ENCODE measurements at places on chromosomes 11 and 22. TPM values are rescaled to one million over a fixed set of nuclear protein-coding genes. Genes with fewer than 3 reads are reported as not detected.

DNA sequence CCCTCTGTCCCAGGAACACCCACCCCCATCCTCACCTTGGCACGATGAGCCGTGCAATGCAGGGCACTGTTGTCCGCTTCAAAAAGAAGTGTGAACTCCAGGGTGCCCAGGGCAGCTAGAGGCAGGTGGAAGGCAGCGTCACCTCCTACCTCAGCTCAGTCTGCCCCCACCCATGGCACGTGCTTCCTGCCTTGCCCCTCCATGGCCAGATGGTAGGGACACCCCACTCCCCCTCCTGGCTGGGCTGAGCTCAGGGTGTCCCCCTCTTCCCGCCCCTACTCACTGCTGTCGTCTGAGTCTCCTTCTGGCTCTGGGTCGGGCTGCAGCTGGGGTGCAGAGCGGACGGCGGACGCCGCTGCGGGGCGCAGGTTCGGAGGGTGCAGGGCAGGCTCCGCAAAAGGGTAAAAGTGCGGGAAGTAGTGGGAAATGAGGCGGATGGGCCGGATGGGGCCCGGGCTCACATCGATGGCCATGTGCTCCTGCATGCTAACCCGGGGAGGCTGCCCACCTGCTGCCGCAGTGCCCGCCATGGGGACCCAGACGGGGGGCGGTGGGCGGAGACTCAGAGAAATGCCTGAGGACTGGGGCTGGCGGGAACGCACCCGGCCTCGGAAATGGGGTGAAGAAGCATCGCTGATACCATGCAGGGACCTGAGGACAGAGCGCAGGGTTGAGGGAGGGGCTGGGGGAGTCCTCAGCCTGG, 9.1 kb downstream of the NDUFV1 start:
- DNase-seq: no peak
- no peaks in the 10 kb centered on the region for H3K27me3 ChIP-seq
- H3K4me1 ChIP-seq: no peaks in the 10 kb centered on the region
- H3K27ac ChIP-seq: no peak overlapping the region
- no peak overlapping the region for H3K4me3 ChIP-seq

LRP4 gene
- 9.6 TPM for total RNA-seq

GRCh38 chr22:29475550-29475949, 4.5 kb upstream of the NEFH start:
- DNase-seq: no peak
- no peak overlapping the region for H3K27ac ChIP-seq
- H3K4me1 ChIP-seq: no peaks in the 10 kb centered on the region
- H3K4me3 ChIP-seq: no peak overlapping the region
- no peaks in the 10 kb centered on the region for H3K27me3 ChIP-seq

GRCh38 chr11:104154296-104154695, 9.7 kb downstream of the PDGFD start:
- H3K27ac ChIP-seq: no peak overlapping the region
- no peaks in the 10 kb centered on the region for H3K4me1 ChIP-seq
- H3K27me3 ChIP-seq: no peaks in the 10 kb centered on the region
- H3K4me3 ChIP-seq: no peak overlapping the region
- no peaks in the 10 kb centered on the region for H3K36me3 ChIP-seq

MLC1 gene
- not detected for total RNA-seq

- no peaks in the 10 kb centered on the region for H3K4me1 ChIP-seq
- no peaks in the 10 kb centered on the region for H3K27me3 ChIP-seq
- H3K4me3 ChIP-seq: no peak overlapping the region
- H3K27ac ChIP-seq: no peak overlapping the region
- H3K36me3 ChIP-seq: no peaks in the 10 kb centered on the region
These were observed 341.7 kb upstream of the CADM1 start for GRCh38 chr11:115845872-115846271.

E2F8 gene
- total RNA-seq: 22.0 TPM

LRRC32 gene
- total RNA-seq: 0.53 TPM

DNA sequence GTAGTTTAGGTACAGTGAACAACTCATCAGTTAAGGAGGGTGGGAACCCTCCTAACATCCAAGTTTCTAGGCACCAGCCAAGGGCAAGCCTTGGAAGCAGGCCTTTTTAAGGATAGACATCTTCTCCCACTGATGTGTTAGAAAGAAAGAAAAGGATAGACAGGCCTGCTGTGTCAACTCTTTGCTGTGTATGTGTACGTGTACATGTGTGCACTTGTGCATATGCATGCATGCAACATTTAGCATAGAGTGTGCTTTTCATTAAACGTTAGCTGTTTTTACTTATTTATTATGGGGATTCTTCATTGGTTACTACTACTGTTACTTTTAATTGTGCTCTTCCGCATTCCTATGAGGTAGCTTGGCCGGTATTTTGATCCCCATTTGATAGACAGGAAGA, 36.1 kb downstream of the RNF169 start:
- DNase-seq: no peak
- H3K27me3 ChIP-seq: no peaks in the 10 kb centered on the region
- no peak overlapping the region for H3K4me3 ChIP-seq
- no peak overlapping the region for H3K27ac ChIP-seq

GRCh38 chr11:111539426-111540113, 950 bp upstream of the LAYN start:
- no peaks in the 10 kb centered on the region for H3K27me3 ChIP-seq
- DNase-seq: no peak

- H3K27me3 ChIP-seq: no peaks in the 10 kb centered on the region
- H3K4me1 ChIP-seq: peaks cover 15% of the 10 kb centered on the region
- peak overlapping the region; percentile 27 for H3K27ac ChIP-seq
These were observed 144.3 kb upstream of the ANO3 start for GRCh38 chr11:26187639-26188038.

GRCh38 chr11:26930518-26931247, 63.2 kb upstream of the FIBIN start:
- H3K4me3 ChIP-seq: no peak overlapping the region
- H3K27me3 ChIP-seq: no peaks in the 10 kb centered on the region
- no peak overlapping the region for H3K27ac ChIP-seq
- no peak for DNase-seq
- no peaks in the 10 kb centered on the region for H3K36me3 ChIP-seq

DNA sequence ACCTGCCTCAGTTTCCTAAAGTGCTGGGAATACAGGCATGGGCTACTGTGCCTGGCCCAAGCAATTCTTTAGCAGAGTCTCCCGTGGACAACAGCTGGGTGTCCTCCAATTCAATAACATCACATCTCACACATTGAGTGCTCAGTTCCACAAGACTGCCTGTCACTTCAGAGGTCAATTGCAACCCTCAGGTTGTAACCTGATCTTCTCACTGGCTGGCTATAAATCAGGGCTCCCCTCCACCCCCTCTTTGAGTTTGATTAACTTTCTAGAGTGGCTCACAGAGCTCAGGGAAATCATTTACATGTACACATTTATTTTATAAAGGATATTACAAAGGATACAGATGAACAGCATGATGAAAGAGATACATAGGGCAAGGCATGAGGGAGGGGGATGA, 68.1 kb downstream of the MCHR1 start:
- peaks cover 12% of the 10 kb centered on the region for H3K4me1 ChIP-seq
- no peak overlapping the region for H3K4me3 ChIP-seq
- no peak overlapping the region for H3K27ac ChIP-seq

DNA sequence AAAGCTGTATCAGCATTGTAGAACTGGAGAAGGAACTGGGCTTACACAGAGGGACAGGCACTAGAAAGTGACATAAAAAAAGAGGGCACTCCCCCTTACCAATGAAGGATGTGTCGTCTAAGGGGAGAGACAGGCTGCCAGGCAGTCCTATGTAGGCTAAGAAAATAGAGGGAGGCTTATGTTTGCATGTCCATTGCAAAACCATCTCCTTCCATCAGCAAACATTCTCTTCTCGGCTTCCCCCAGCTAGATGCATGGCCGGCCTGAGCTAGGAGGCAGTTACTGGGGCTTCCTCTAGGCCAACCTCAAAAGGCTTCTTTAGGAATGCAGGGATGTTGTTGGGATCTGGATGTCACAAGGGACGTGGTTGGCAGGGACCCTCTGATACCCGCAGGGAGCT, 139.1 kb downstream of the PKNOX2 start:
- no peaks in the 10 kb centered on the region for H3K36me3 ChIP-seq
- peaks cover 23% of the 10 kb centered on the region for H3K4me1 ChIP-seq
- H3K27me3 ChIP-seq: no peaks in the 10 kb centered on the region
- DNase-seq: no peak
- no peak overlapping the region for H3K27ac ChIP-seq

OR5A2 gene
- total RNA-seq: not detected

APOL6 gene
- total RNA-seq: 16.7 TPM

SREBF2 gene
- 196 TPM for total RNA-seq

SCGB1D1 gene
- total RNA-seq: not detected

GRCh38 chr11:44398266-44399030, 88.5 kb upstream of the ALX4 start:
- no peaks in the 10 kb centered on the region for H3K4me1 ChIP-seq
- H3K27ac ChIP-seq: no peak overlapping the region
- no peak overlapping the region for H3K4me3 ChIP-seq

SCO2 gene
- 6.1 TPM for total RNA-seq

DNA sequence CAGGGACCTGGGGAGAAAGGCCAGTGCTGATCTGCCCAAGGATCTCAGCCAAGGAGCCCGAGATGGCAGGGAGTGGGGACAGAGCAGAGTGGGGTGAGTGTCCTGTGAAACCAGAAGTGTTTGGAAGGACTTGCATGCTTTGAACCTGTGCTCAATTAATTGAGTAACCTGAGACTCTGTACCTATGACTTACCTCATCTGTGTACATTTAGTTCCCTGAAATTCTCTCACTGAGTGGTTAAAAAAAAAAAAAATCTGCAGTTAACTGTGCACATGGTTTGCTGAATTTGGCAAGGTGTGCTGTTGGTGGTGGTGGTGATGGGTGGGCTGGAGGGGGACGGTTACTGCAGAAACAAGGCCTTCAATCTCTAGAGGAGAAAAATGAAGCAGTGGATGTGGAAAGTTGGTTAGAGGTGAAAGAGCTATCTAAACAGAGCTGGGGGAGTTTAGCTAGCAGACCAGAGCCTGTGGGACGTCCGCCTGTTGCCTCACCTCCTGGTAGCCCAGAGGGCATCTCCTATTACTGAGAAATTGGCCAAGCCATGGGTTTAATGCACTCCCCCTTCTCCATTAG, 8.3 kb upstream of the SORL1-AS1 start:
- H3K4me1 ChIP-seq: peaks cover 69% of the 10 kb centered on the region
- H3K4me3 ChIP-seq: no peak overlapping the region
- H3K36me3 ChIP-seq: no peaks in the 10 kb centered on the region
- DNase-seq: peak; percentile 86
- peak overlapping the region; percentile 78 for H3K27ac ChIP-seq

- H3K4me3 ChIP-seq: no peak overlapping the region
- no peak overlapping the region for H3K27ac ChIP-seq
- H3K36me3 ChIP-seq: no peaks in the 10 kb centered on the region
- no peak for DNase-seq
These were observed 48.4 kb downstream of the FAM118A start for GRCh38 chr22:45358127-45358526.

DNA sequence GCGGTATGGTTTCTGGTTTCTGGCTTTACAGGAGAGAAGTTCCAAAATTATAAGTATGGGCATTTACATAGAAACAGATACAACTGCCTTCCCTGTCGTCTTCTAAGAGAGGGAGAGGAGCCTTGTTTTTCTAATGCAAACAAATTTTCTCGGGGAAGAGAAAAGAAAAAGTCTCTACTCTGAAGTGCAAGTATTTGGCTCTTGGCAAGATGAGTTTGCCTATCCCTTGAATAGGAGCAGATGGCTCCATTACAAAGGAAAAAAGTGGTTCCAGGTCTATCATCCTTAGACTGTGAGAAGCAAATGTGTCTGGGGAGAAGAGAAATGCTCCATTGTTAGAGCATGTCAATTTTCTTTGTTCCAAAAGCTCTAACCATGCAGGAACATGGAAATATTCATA, 455.6 kb downstream of the BUD13 start:
- H3K4me1 ChIP-seq: no peaks in the 10 kb centered on the region
- H3K4me3 ChIP-seq: no peak overlapping the region
- H3K36me3 ChIP-seq: no peaks in the 10 kb centered on the region
- no peak for DNase-seq
- peaks cover 8% of the 10 kb centered on the region for H3K27me3 ChIP-seq
- H3K27ac ChIP-seq: no peak overlapping the region

DNA sequence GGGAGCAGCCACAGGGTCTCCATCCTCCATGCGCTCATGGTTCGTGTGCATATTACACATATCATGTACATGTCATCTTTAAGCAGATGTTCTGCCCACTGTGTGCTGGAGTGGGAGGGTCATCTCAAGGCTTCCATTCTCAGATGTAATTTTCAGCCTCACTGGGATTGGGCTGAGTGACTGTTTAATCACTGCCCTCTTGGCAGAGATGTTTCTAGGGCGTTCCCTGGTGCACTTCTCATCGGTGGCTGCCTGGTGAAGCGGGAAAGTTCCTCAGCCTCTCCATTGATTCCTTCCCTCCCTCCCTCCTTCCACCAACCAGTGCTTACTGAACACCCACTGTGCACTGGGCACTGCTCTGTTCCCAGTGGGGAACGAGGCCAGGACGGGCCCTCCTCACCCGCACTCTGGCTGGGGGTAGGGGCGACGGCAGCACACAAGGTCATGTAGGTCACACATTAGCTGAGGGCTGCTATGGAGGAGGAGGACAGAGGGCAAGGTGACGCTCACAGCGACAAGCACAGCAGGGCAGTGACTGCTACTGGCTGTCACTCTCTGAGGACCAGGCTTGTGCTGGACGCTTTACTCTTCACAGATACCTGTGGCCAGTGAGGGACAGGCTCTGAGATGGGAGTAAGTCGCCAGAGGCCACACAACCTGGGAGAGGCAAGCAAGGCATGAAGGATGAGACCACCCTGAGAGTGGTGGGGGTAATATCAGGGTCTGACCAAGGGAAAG, 22.9 kb downstream of the GNAZ start:
- no peak overlapping the region for H3K27ac ChIP-seq
- no peak for DNase-seq
- H3K4me1 ChIP-seq: no peaks in the 10 kb centered on the region

- no peak overlapping the region for H3K27ac ChIP-seq
- DNase-seq: no peak
- no peak overlapping the region for H3K4me3 ChIP-seq
- H3K4me1 ChIP-seq: peaks cover 8% of the 10 kb centered on the region
These were observed 61.4 kb downstream of the USP35 start for GRCh38 chr11:78250099-78250498.

DNA sequence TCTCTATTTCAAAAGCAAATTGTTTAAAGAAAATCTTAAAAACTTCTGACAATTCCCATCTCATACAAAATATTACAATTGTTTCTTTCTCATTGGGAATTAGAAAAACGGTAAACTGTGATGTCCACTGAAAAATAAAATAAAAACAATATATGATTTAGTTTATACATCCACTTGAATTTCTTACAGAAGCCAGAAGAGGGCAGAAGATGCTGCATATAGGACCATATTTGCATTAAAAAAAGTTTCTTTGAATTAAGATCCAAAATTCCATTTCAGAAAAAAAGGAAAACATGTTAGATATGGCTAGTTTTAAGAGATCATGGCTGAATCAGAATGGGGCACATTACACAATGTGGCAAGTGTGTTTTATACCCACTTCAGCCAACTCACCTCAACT, 39.3 kb upstream of the LRRC4C start:
- DNase-seq: no peak
- H3K4me1 ChIP-seq: no peaks in the 10 kb centered on the region
- no peak overlapping the region for H3K4me3 ChIP-seq
- no peaks in the 10 kb centered on the region for H3K27me3 ChIP-seq
- no peaks in the 10 kb centered on the region for H3K36me3 ChIP-seq

GRCh38 chr11:97751405-97751804, 1269.3 kb upstream of the CNTN5 start:
- DNase-seq: no peak
- no peaks in the 10 kb centered on the region for H3K36me3 ChIP-seq
- H3K4me1 ChIP-seq: no peaks in the 10 kb centered on the region
- H3K4me3 ChIP-seq: no peak overlapping the region
- no peaks in the 10 kb centered on the region for H3K27me3 ChIP-seq

All from PC-9 (cell line).